ENCODE measurements at places on chromosomes 4 and X.

- DNase-seq = no peak
Measured at GRCh38 chrX:77422891-77423648, 24.1 kb upstream of the FGF16 start.

DNA sequence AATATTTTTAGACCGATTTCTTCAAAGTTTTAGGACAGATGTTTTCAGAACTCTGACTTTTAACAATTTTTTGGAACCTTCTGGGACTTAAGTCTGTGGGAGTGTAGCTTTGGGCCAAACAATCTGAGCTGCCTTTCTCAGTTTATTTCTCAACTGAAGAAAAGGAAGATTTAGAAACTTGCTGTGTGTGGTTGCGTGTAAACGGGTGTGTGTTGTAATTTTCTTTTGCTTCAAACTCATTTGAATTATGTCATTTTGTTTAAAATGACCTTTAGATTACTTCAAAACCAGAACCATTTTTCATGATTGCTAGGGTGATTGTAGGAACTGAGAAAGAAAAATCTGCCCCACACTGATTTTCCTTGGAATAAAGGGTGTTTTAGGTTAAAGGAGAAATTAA, 577.7 kb upstream of the GALNTL6 start:
- no peak for DNase-seq

- no peak for DNase-seq
Measured at GRCh38 chr4:87476934-87477333, 52.2 kb downstream of the SPARCL1 start.

GRCh38 chr4:89158884-89159503, 47.7 kb downstream of the TIGD2 start:
- DNase-seq = peak; percentile 45
